ENCODE measurements at places on chromosomes 3 and 15. TPM values are rescaled to one million over a fixed set of nuclear protein-coding genes. Genes with fewer than 3 reads are reported as not detected.

DNA sequence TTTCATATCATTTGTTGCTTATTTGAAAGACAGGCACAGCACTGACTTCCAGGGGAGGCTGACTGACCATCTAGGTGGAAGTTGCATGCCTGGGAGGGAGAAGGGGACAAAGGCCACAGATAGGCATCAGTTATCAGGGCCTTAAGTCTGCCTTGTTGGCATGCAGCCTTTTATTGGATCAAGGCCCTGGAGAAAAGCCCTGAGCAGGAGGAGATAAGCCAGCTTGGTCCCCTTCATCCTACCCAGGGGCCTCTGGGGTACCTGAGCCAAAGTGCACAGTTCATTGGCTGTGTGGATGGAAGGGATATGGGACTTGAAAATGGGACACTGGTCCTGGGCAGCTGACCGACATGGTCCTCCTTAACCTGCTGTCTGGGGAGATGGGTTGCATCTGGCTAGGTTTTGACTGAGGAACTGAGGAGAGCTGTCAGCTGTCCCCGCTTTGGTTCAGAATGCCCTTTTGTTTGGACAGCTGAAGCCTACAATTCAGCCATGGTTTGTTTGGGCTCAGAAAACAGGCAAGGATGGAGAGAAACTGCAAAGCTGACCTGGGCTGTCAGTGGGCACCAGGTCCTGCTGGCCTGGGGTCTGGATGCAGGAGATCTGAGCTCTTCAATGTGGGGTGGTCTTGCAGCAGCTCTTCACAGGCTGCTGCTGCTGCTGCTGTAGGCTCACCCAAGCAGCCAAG lies 60.0 kb downstream of the FLNB start:
- H3K4me1 ChIP-seq = peaks cover 2% of the 10 kb centered on the region
- H3K4me3 ChIP-seq = no peak overlapping the region
- DNase-seq = no peak
- no peaks in the 10 kb centered on the region for H3K36me3 ChIP-seq

DNA sequence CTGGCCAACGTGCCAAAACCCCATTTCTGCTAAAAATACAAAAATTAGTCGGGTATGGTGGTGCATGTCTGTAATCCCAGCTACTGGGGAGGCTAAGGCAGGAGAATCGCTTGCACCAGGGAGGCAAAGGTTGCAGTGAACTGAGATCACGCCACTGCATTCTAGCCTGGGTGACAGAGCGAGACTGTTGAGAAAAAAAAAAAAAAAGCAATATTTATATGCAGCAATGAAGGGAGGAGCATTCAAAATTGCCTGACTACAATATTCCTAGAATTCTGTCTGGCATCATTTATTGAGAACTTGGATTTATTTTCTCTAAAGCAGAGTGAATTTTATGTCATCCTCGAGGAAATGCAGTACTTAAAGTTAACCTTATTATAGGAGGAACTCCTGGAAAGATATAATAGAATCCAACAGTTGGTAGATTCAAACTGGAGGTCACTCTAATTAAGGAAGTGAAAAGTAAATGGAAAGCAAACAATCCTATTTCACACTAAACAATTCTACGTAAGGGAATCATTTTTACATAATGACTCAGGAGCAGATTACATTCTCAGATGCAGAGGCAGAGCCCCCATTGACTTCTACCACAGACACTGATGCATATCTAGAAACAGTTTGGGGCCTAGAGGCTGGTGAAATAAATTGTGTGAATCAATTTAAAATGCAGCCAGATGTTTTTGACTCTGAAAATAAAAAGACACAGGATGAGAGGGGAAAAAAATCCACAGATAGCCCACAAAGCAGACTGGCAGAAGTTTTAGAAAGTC lies 82.1 kb upstream of the FHIT start:
- H3K27ac ChIP-seq = no peak overlapping the region
- no peak for DNase-seq
- H3K36me3 ChIP-seq = no peaks in the 10 kb centered on the region
- H3K4me3 ChIP-seq = no peak overlapping the region

- peaks cover 33% of the 10 kb centered on the region for H3K36me3 ChIP-seq
- DNase-seq = no peak
- no peak overlapping the region for H3K4me3 ChIP-seq
- no peak overlapping the region for H3K27ac ChIP-seq
- H3K27me3 ChIP-seq = no peaks in the 10 kb centered on the region
Measured at GRCh38 chr15:76711351-76711827, 193.8 kb downstream of the SCAPER start.

DNA sequence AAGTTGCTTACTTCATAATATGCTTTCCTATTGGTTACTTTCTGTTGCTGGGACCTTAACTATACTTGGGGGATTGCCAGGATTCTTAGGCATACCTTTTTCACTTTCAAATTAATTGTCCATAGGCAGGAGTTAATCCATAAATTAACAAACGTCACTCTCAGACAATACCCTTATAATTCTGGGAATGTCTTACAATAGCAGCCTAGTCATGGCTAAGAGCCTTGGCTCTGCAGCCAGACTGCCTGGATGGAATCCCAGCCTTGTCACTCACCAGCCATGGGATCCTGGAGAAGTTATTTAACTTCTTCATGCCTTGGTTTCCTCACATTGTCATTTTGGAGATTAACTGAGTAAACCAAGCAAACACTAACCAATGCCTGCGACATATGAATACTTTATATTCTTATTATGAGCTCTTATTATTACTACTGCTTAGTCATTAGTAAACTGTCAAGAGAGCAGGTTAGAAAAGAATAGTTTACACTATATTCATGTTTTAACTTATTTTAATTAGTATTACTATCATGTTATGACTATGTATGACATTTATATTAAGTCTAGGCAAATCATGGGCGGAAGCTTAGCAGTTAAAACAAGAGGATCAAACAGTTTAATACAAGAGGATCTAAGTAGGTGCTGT lies 29.0 kb downstream of the GYG1 start:
- peaks cover 7% of the 10 kb centered on the region for H3K4me1 ChIP-seq
- H3K4me3 ChIP-seq = no peak overlapping the region
- no peak for DNase-seq
- no peak overlapping the region for H3K27ac ChIP-seq

DNA sequence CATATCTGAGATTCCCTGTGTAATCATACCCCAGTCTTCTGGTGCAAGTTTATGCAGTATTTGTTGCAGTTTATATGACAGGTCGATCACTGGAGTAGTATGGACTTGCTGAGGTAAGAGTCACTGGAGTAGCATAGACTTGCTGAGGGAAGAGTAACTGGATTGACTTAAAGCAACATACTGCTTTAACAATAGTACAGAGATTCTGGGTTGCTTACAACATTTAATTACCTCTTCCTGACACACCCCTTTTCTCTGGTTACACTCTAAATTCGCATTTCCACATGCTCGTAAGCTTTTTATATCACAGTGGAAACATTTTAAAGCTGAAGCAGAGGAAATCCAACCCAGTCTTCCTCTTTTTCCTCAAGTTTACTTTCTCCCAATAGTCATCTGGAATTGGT lies 11.8 kb downstream of the AAGAB start:
- no peak for DNase-seq
- peaks cover 35% of the 10 kb centered on the region for H3K36me3 ChIP-seq
- H3K27ac ChIP-seq = peak overlapping the region; percentile 12

DNA sequence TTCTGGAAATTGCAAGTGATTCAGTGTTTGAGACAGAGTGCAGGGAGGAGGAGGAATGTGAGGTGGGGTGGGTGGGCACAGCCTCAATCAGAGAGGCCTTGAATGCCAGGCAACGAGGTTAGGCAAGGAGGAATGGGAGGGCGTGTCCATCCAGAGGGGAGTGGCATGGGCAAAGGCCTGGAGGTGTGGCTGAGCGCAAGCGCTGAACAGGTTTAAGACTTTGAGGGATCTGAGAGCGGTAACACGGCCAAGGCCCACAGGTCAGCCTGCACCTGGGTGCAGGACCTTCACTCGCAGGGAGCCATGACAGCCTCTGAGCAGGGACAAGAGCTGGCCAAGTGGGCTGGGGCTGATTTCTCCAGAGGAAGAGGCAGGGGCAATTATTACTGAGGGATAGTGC lies 125.9 kb downstream of the TPRA1 start:
- DNase-seq = no peak
- no peak overlapping the region for H3K4me3 ChIP-seq
- H3K27me3 ChIP-seq = peaks cover 2% of the 10 kb centered on the region
- no peak overlapping the region for H3K27ac ChIP-seq

DNA sequence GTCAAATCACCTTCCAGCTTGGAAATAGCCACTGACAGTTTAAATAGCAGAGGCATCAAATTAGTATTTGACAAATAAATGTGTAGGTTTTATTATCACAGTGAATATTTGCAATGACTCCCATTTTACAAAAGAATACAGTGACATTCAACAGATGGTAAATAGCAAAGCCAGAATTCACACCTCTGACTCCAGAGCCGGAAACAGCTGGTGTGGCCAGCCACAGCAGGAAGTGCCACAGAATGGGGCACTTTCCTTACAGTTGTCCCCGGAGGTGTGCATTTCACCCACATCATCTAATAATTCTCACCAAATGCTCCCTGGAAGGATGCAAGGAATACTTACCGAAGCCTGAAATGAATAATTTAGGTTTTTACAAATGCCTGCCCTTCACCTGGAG lies 295.7 kb upstream of the WNT5A start:
- H3K36me3 ChIP-seq = no peaks in the 10 kb centered on the region
- H3K27me3 ChIP-seq = peaks cover 3% of the 10 kb centered on the region
- DNase-seq = no peak
- H3K27ac ChIP-seq = no peak overlapping the region
- H3K4me3 ChIP-seq = no peak overlapping the region
- no peaks in the 10 kb centered on the region for H3K4me1 ChIP-seq

Gene RARRES1
- not detected for total RNA-seq

Gene MCTP2
- total RNA-seq = 17.2 TPM

Measured in activated CD4-positive, alpha-beta T cell treated with anti-CD3 and anti-CD28 coated beads, Interleukin-2, amount 10 ng/mL, durations not matched to agents 7 days and 5 days (primary cell).